ENCODE measurements at places on chromosomes 1 and 21.

DNA sequence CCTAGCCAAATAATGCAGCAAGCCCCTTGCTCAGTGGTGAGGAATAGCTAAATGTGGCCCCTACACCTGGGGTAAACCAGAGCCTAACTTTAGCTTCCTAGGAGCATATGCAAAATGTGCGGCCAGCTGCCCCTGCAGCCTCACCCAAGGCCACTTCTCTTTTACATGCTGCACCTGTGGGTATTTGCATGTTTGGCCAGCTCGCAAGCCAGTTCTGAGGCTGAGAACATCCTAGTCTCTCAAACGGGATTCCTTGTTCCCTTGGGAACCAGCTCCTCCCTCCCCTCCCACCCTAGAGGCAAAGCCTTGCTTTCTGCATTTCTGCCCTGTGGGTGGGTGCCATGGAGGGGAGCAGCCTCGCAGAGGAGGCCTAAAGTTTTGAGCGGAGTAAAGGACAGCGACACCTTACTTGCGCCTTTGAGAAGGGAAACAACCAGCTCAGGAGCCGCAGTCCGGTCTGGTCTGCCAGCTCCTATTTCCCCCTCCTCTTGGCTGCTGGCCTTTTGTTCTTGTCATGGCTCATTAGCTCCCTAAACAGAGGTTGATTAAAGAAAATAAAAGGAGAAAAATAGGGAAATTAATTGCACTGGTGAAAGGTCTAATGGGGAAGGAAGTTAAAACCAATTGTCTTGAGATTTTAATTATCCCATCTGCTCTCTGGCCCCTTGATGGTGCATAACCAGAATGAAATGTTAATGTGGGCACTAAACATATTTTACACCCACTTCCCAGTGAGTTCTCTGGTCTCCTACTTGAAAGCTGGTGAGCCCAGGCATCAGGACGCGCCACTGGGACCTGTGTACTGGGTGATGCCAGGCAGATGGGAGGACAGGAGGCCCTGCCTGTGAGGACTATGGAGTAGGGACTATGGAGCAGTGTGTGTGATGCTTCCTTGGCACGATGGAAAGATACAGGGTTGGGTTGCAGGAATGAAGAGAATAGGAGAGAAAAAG, 68.7 kb downstream of the TEX35 start:
- DNase-seq: peak; percentile 91

- no peak for DNase-seq
Observed at GRCh38 chr1:243718893-243719292, 131.2 kb downstream of the AKT3 start.

DNA sequence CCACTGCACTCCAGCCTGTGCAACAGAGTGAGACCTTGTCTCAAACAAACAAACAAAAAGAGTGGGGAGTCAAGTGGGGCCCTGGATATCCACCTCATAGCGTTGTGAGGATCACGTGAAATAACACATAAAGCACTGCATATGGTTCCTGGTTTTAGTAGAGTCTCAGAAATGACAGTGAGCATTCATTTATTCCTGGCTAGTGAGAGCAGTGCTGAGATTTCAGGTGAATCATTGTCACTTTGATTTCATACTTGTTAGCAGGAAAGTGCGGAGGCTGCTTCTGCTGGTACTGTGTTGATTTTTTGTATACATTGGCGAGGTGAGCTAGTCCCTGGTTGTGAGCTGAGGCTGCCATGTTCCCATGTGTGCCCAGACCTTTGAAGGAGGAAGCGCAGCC, 22.9 kb downstream of the ARHGEF10L start:
- DNase-seq: no peak

- no peak for DNase-seq
Observed at GRCh38 chr1:160835751-160836150, 26.9 kb downstream of the CD244 start.

- peak; percentile 15 for DNase-seq
Observed at GRCh38 chr1:14875524-14876509, 277.3 kb downstream of the KAZN start.

DNA sequence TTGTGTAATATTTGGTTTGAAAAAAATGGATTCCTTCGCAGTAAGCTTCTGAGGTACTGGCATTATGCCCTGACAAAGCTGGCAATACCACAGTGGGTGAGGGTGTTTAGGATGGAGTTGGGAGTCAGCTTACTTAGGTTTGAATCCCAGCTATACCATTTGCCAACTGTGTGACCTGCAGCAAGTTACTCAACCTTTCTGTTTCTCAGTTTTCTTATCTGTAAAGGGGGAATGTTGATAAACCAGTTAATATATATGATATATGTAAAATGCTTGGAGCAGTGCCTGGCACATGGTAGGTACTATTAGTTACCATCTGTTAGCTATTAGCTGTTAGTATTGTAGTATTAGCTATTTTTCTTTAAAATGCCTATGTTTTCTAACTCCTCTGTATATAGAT, 4.9 kb upstream of the HDGF start:
- no peak for DNase-seq

DNA sequence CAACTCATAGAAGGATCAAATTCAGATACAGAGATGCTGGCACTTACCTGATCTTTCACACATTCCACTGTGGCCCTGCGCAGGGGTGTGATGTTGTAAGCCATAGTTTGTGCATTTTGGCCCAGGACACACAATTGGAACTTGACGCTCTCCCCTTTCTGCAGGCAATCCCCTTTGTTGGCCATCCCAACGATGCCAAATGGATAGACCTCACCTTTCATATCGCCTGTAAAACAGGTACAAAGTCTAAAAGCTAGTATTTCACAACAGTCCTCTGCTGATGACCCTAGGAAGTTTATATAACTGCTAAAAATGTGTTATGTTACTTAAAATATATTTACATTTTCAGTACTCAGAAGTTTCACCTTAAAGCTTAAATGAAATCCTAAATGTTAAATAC, 3.9 kb upstream of the NRAS start:
- no peak for DNase-seq

GRCh38 chr1:13965770-13966398, 265.9 kb downstream of the PRDM2 start:
- peak; percentile 82 for DNase-seq

GRCh38 chr1:34380526-34381124, 203.9 kb downstream of the C1orf94 start:
- no peak for DNase-seq

- DNase-seq: no peak
Observed at GRCh38 chr1:19073311-19074186, 117.1 kb upstream of the IFFO2 start.

DNA sequence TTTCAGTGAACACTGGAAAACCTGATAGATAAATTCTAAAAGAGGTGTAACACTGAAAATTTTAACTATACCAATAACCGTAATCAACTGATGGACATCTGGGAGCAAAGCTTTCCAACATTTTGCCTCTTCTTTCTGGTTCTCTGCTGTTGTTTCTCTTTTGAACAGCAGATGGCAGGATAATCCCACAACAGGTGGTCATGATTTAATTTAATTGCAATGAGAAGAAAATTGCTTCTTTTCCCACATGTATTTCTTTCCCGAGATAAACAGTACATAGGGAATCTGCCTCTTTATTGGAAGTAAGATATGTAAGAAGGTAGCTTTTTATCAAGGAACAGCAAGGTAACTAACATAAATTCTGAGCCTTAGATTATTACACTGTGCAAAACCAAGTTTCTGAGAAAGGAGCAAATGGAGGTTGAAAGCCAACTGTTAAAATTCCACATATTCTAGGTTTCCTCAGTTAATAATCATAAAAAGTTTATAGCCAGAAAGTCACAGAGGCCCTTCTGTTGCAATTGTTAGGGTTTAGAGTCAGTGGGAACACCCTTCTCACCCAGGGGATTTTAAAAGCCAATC, 72.9 kb downstream of the RPS6KA1 start:
- peak; percentile 60 for DNase-seq

DNA sequence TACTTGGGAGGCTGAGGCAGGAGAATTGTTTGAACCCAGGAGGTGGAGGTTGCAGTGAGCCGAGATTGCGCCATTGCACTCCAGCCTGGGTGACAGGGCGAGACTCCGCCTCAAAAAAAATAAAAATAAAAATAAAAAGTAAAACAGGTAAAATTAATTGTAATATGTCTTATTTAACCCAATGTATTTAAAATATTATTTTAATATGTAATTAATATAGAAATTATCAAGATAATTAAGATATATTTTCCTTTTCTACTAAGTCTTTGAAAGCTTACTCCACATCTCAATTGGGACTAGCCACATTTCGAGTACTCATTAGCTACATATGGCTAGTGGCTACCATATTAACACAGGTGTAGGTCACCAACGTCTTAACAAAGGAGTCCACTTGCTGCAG, 61.6 kb upstream of the IPO9 start:
- no peak for DNase-seq

DNA sequence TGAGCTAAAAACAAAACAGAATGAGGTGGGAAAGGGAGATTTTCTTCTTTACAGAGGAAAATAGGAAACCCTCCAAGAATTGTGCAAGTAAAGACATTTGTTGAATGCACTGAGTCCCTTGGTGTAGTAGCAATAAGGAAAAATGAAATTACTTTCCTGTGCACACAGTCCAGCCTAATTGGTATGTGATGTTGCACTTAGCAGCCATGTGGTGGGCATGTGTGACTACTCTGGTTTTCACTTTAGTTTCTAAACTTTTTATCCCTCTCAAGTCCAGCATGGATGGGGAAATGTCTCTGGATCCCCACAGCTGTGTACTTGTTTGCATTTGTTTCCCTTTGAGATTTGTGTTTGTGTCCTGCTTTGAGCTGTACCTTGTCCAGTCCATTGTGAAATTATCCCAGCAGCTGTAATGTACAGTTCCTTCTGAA, 7.1 kb upstream of the AGO3 start:
- no peak for DNase-seq

- no peak for DNase-seq
Observed at GRCh38 chr1:169701261-169702005, 10.0 kb downstream of the SELL start.

- DNase-seq: no peak
Observed at GRCh38 chr21:28174701-28175100, 818.0 kb downstream of the LTN1 start.

- DNase-seq: no peak
Observed at GRCh38 chr1:42748461-42749410, 8.7 kb upstream of the CLDN19 start.

GRCh38 chr1:87791931-87792740, 463.5 kb downstream of the LMO4 start:
- no peak for DNase-seq

- DNase-seq: no peak
Observed at GRCh38 chr1:197744979-197745378, 30.3 kb downstream of the DENND1B start.

DNA sequence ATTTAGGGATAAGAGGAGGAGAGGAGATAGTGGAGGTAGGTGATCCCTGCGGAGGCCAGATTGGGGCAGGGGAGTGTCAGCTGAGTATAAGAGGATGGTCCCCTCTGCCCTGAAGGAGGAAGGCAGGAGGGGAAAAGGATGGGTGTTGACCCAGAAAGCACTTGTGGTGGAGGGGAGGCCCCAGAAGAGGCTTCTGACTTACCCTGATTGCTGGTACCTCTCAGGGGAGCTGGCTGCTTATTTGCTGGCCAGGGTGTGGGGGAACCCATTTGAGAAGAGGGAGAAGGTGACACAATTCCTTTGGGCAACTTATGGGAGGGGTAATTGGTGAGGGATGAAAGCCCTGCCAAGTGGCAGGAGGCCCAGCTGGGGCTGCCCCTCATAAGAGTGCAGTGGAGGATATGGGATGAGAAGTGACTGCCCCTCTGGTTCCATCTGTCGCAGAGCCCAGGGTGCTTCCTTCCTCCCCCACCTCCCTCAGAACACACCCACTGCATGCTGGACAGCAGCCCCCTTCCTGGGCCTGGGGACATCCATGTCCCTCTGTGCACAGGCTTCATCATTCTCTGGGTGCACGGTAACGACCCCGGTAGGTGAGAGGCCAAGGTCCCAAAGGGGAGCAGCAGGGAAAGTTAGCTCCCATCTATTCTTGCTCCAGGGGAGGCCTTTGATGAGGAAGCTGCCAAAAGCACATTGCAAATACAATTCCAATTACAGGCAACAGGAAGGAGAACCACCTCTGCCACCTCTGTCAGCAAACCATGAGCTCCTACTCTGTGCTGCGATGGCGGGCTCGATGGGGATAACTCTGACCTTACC, 1.4 kb upstream of the PCSK9 start:
- DNase-seq: no peak

DNA sequence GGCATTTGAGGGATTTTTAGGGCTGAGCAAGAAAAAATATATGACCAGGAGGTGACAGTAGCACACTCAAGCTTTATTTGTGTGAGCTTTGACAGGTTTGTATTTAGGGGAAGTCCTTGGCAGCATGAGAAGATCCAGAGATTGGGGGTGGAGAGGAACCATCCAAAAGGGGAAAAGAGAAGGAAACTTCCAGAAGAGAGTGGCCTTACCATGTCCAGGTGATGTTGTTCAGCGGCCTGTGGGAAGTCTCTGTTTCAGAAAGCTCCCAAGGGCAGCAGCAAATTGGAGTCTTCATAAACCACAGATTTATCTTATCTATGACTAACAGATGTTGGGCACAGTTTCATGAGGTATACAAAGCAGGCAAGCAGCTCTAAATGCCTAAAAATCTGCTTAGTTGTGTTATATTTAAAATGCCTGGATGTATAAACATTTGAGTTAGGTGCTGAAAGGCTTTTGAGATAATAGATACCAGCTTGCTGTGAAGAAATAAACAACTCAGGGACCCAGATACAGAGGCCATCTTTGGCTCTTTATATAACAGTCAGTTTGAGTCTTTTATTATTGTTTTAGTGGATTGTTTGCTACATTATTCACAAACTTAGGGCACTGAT, 21.2 kb upstream of the ADAR start:
- DNase-seq: no peak

DNA sequence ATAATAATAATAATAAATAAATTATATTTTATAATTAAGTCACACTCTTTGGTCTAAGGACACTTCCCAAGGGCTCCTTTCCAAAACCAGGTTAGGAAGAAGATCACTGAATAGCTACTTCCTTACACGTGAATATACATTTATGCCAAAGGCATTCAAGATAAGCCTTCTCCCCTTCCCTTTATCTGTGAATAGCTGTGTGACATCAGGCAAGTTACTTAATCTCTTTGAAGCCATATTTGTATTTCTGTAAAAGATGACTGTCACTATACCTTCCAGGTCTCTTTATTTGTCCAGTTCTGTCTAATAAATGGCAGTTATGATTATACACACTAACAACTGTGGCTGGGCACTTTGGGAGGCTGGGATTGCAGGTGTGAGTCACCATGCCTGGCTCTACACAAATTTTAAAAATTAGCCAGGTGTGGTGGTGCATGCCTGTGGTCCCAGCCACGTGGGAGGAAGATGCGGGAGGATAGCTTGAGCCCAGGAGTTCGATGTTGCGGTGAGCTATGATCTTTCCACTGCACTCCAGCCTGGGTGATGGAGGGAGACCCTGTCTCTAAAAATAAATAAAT, 5.5 kb upstream of the RNF11 start:
- no peak for DNase-seq

Data from neural progenitor cell (in vitro differentiated cells).